ENCODE measurements at places on chromosomes 3 and 15. TPM values are rescaled to one million over a fixed set of nuclear protein-coding genes. Genes with fewer than 3 reads are reported as not detected.
A peak's percentile ranks its signal among the peaks of the same experiment; 100 is the strongest.

DNA sequence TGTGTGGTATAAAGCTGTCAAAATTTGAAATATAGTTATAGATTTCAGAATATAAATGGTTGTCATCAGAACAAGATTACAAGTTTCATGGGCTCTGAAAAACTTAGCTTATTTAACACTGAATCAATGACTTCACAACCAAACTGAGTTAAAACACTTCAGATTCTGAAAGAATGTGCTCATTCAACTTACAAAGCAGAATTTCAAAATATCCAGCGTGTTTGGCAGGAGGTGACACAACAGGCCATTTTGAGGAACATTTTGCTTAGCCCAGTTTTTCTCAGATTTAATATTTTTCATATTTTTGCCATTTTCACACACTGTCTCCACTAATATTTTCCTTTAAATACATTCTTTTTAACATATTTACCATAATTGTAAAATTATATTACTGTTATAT is 781.1 kb downstream of the TUSC7 start:
- H3K4me3 ChIP-seq: no peak overlapping the region
- no peak for DNase-seq
- H3K27me3 ChIP-seq: no peaks in the 10 kb centered on the region
- H3K27ac ChIP-seq: no peak overlapping the region
- H3K36me3 ChIP-seq: no peaks in the 10 kb centered on the region

DNA sequence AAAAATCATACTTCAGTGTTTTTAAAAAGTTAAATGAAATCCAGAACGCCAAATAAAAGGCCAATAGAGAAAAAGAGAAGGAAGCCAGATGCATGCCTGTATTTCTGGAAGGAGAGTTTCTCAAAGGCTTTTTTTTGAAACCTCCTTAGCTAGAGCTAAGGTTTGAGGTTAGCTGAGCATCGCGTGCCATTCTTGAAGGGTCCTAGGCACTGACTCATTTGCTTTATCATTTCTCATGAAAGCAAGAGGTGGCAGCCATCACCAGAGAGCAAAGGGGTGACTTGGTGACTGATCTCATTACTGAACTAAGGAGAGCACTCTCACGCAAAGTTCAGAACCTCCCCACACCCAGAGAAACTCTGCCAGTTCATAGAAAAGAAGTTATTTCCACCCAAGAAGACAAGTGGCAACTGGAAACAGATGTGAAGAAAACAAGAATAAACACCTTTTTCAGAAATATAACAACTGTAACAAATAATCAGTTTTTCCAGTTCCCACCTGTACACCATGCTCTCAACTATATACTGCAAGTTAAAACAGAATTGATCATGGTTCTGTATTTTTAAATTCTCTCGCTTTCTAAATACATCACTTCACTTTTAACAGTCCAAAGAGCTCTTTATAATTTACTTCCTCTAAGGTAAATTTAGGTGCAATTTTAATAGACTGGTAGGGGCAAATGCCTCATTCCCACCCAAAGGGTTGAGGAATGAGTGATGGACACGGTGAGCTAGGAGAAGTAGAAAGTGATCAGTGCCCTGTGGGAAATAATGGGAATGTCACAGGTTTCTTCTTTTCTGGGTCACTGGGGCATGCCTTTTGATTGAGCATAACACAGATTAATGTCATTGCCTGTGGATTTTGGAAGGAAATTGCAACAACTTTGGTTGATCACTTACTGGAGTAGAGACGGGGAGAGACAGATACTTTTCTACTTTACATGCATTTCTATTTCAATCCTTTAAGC is 24.7 kb downstream of the GPR15 start:
- H3K4me1 ChIP-seq: no peaks in the 10 kb centered on the region
- no peak overlapping the region for H3K27ac ChIP-seq
- H3K4me3 ChIP-seq: no peak overlapping the region
- no peaks in the 10 kb centered on the region for H3K36me3 ChIP-seq
- no peaks in the 10 kb centered on the region for H3K27me3 ChIP-seq

The CHDH gene
- total RNA-seq: 8.2 TPM

The KLHL40 gene
- total RNA-seq: not detected

The DAZL gene
- 21.7 TPM for total RNA-seq

DNA sequence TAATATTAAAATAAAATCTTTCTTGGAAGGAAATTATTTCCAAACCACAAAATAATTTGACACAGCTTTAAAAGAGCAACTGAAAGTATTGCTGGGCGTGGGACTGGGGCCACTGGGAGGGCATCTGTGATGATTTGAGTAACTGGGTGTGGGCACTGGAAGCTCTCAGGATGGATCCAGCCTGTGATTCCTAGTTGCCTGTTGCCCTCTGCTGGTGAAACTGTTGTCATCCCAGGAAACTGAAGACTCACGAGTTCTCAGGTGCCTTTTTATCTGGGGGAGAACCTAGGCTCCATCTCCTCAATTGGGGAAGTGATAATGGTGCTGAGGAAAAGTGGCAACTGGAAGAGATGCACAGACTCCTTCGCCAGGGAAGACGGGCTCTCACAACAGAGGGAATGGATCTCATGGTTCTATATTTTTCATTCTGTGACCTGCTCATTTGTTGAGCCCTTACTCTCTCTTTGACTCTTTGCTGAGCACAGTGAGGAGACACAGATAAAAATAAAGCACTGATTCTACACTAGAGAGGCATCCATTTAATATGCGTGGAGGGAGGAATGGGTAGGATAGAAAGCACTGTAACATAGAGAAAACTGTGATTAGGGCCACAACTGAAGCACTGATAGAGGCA is 61.6 kb downstream of the TPRG1 start:
- no peaks in the 10 kb centered on the region for H3K36me3 ChIP-seq
- H3K27me3 ChIP-seq: no peaks in the 10 kb centered on the region
- H3K27ac ChIP-seq: no peak overlapping the region
- peak; percentile 69 for DNase-seq

The ANKDD1A gene
- 3.7 TPM for total RNA-seq

Data from H9 (cell line).